Activated CD4-positive, alpha-beta T cell treated with anti-CD3 and anti-CD28 coated beads, Interleukin-2, amount 10 ng/mL, durations not matched to agents 7 days and 5 days (primary cell): ENCODE measurements at places on chromosomes 7 and 10. TPM values are rescaled to one million over a fixed set of nuclear protein-coding genes. Genes with fewer than 3 reads are reported as not detected.

The LRRTM3 gene
- not detected for total RNA-seq

The HOXA2 gene
- not detected for total RNA-seq

The SRGN gene
- 192 TPM for total RNA-seq

The CCL24 gene
- total RNA-seq = not detected

The PAX4 gene
- not detected for total RNA-seq

The TFPI2 gene
- total RNA-seq = not detected

The SLC39A12 gene
- not detected for total RNA-seq

DNA sequence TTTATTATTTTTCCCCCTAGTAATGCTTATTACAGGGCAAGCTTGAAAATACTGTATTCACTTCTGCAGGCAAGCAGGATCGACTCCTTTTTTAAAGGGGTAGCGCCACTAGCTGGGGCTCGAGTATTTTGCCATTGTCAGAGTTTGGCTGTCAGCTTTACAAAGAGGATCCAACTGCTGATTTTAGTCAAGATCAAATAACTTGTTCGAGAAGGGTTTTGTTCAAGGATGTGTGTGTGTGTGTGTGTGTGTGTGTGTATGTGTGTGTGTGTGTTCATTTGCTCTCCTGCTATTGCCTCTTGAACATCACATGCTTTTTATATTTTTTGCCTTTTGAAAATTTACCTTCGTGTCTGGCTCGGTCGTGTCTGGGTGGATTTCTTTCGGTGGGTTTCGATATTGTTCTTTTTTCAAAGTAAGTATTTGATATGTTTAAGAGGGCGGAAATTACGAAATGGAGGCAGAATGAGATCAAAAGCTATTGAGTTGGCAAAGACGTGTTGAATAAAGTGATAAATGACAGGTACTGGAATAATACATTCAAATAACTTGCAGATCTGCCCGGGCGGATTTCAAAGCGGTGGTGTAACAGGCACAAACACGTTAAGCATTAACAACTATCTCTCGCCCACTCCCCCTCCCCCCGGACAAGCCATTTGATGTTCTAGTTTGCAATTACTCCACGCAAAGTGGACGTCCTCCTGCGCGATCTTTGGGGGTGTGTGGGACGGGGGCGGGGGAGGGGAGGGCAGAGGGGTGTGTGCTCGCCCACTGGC is 1.1 kb downstream of the ARID5B start:
- peak; percentile 65 for DNase-seq
- H3K27ac ChIP-seq = peak overlapping the region; percentile 100
- no peaks in the 10 kb centered on the region for H3K27me3 ChIP-seq
- H3K36me3 ChIP-seq = peaks cover 17% of the 10 kb centered on the region
- peaks cover 49% of the 10 kb centered on the region for H3K4me1 ChIP-seq
- peak overlapping the region; percentile 97 for H3K4me3 ChIP-seq

DNA sequence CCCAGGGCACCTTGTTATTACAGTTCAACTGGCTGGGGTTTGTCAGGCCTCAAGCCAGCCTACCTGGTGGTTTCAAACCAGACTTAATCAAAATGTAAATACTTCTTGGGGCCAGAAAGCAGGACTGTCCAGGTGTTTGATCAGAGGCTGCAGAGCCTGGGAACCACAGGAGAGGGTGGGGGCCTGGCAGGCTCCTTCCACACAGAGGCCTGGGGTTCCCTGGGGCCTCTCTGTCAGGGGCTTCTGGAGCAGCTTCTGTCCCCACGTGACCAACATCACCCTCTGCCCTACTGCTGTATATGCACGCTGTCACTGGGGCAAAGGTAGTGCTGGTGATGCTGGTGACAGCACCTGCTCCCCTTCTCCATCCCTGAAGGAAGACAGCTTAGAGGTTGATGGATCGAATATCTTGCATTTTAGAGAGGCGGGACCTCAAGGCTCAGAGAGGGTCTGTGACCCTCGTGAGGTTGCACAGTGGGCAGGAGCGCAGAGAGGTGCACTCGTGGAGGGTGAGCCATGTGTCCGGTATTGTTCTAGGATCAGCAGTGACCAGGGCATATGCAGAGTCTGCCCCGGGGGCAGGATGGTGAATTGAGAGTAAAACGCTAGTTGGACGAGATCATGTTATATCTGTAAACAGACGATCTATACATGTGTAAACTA is 95.4 kb downstream of the GRK5 start:
- H3K27ac ChIP-seq = peak overlapping the region; percentile 90
- peaks cover 12% of the 10 kb centered on the region for H3K36me3 ChIP-seq
- DNase-seq = no peak
- no peak overlapping the region for H3K4me3 ChIP-seq
- H3K4me1 ChIP-seq = peaks cover 96% of the 10 kb centered on the region

DNA sequence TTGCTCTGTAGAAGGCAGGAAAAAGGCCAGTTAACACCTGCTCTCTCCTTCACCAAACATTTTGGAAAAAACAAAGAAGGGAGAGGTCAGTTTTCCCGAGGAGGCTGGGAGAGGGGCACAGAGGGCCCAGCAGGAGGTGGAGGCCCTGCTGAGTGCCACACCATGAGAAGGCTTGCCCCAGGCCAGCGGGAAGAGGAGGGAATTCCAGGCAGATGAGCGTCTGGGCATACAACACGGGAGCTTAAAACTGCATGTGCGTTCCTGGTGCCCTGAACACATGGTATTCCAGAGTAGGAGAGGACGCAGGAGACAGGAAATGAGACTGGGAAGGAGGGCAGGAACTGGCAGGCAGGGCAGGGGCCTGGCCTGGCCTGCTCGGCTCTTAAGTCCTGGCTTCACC is 182.4 kb downstream of the CCDC3 start:
- H3K27me3 ChIP-seq = no peaks in the 10 kb centered on the region
- no peaks in the 10 kb centered on the region for H3K36me3 ChIP-seq
- H3K4me1 ChIP-seq = no peaks in the 10 kb centered on the region
- no peak for DNase-seq

GRCh38 chr7:1737956-1738355 is 67.9 kb downstream of the ELFN1 start:
- no peak for DNase-seq
- H3K27me3 ChIP-seq = peaks cover 3% of the 10 kb centered on the region
- peaks cover 22% of the 10 kb centered on the region for H3K4me1 ChIP-seq
- H3K27ac ChIP-seq = no peak overlapping the region
- H3K36me3 ChIP-seq = no peaks in the 10 kb centered on the region

GRCh38 chr7:116575853-116576252 is 51.0 kb downstream of the CAV1 start:
- no peak overlapping the region for H3K4me3 ChIP-seq
- H3K4me1 ChIP-seq = peaks cover 2% of the 10 kb centered on the region
- no peaks in the 10 kb centered on the region for H3K36me3 ChIP-seq
- peaks cover 20% of the 10 kb centered on the region for H3K27me3 ChIP-seq

DNA sequence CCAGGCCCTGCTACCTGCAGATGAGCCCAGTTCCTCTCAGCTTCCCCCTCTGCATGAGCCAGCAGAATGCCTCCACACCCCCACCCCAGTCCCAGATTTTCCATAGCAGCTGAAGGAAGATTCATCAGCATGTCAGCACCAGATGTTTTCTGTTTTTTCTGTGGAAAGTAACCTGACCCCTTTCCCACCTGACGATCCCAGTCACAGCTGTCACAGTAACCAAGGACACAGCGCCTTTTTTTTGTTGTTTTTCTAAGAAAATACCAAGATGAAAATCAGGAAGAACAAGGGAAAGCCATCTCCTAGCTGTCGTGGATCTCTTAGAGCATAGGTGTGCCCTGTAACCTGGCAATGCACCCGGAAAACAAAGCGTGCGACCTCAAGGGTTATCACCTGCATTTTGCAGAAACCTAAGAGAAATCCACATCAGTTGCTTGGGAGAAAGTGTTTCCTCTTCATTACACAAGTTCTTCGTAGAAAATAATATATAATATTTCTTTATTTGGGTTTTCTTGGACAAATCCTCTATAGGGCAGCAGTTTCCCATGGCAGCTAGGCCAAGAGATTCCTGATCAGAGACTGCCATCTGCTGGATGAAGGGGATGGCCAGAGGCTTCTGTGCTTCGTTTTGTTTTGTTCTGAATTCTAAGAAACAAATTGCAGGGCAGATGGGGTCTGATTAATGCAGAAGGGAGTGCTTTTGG is 401.9 kb downstream of the TNS3 start:
- no peaks in the 10 kb centered on the region for H3K36me3 ChIP-seq
- H3K27me3 ChIP-seq = no peaks in the 10 kb centered on the region
- no peak overlapping the region for H3K4me3 ChIP-seq
- no peak for DNase-seq
- H3K27ac ChIP-seq = no peak overlapping the region

DNA sequence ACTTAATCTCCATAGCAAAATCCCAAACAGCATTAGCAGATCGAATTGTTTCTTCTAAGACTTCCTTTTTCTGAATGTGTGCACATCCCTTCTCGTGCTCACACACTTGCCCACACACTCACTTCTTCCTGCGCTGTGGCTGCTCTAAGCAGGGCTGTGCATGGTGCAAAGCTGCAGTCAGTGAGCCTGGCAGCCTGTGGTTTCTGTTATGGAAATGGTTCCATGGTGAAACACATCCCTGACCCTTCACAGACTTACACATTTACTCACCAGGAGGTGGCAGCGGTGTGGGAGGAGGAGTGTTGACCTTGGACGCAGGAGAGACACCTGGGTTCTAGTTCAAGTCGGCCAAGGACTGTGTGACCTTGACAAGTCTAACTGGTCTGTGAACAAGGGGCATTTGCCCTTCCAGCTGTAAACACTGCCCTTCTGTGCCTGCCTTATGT is 24.9 kb downstream of the MTURN start:
- H3K27me3 ChIP-seq = no peaks in the 10 kb centered on the region
- no peak overlapping the region for H3K4me3 ChIP-seq
- H3K36me3 ChIP-seq = no peaks in the 10 kb centered on the region
- peak; percentile 45 for DNase-seq

DNA sequence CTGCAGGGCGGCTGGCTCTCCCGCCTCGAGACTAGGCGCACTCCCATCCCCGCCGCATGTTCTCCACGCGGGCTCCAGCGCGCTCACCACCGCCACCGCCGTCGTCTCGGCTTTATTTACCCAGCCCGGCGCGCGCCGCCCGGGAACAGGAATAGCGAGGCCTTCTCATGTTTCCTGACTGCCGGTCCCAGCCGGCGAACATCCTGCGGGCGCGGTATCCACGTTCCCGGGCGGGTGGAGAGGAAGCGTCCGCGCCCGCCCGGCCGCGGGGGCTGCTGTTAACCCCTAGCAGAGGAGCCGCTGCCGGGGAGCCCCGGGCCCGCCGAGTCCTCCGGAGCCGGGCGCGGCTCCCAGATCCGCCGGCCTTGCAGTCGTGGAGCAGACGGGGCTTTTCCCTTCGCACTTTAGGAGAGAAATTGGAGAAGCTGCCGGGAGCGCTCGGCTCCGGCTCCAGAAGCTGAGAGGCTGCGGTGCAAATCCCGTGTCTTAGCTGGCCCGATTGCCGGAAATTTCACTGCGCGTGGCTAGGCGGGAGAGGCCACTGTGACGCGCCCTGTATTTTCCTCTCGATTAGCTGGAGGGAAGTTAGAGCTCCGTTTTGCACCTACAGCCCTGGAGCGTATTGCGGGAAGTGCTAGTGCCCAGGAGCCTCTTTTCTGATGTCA is at the start of gene MKX:
MKX (minus strand) TSS at position 88 of the 665 bp plus-strand sequence. CDS start 2,404 bp downstream, outside the sequence.
- peaks cover 70% of the 10 kb centered on the region for H3K27me3 ChIP-seq
- H3K27ac ChIP-seq = peak within 1 kb of the TSS; percentile 58
- H3K4me1 ChIP-seq = peaks cover 33% of the 10 kb centered on the region
- H3K36me3 ChIP-seq = no peaks in the 10 kb centered on the region
- peak within 1 kb of the TSS; percentile 60 for H3K4me3 ChIP-seq
- peak; percentile 17 for DNase-seq

GRCh38 chr7:92446869-92447344 is 375 bp upstream of the GATAD1 start:
- DNase-seq = no peak
- peak overlapping the region; percentile 84 for H3K4me3 ChIP-seq
- H3K27ac ChIP-seq = peak overlapping the region; percentile 96
- H3K4me1 ChIP-seq = peaks cover 17% of the 10 kb centered on the region
- H3K27me3 ChIP-seq = no peaks in the 10 kb centered on the region

DNA sequence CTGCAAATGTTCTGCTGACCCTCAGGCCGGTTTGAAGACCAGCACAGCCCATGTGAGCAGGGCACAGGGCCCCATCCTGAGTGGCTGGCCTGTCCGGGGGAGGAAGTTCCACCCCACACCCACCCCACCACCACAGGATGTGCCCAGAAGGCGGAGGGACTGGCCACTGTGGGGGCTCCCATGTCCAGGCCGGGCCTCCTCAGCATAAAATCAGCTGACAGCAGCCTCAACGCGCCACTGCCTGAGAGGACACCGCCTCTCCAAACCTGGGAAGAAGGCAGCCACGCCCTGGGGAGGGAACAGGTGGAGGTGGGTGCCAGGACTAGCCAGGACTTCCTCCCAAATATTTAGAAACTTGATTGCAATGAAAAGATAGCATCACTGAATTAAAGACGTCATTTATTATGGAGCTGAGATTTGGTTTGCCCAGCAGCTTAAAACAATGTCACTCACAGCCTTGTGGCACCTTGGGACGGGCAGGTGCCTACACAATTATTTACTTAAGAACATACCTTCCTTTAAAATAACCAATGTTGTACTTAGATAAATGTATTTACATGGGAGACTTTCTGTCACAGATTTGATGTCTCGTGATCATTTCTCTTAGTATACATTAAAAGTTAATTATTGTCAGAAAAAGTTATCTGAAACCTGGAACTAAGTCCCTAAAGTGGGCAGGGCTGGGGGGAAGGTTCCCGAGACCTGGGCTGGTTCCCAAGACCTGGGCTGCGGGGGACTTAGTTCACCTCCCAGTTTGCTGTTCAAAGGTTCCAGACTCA is 27.3 kb upstream of the FAM20C start:
- H3K27ac ChIP-seq = no peak overlapping the region
- H3K36me3 ChIP-seq = no peaks in the 10 kb centered on the region
- no peak overlapping the region for H3K4me3 ChIP-seq
- H3K27me3 ChIP-seq = peaks cover 3% of the 10 kb centered on the region
